ENCODE measurements at places on chromosomes 3 and 15.

DNA sequence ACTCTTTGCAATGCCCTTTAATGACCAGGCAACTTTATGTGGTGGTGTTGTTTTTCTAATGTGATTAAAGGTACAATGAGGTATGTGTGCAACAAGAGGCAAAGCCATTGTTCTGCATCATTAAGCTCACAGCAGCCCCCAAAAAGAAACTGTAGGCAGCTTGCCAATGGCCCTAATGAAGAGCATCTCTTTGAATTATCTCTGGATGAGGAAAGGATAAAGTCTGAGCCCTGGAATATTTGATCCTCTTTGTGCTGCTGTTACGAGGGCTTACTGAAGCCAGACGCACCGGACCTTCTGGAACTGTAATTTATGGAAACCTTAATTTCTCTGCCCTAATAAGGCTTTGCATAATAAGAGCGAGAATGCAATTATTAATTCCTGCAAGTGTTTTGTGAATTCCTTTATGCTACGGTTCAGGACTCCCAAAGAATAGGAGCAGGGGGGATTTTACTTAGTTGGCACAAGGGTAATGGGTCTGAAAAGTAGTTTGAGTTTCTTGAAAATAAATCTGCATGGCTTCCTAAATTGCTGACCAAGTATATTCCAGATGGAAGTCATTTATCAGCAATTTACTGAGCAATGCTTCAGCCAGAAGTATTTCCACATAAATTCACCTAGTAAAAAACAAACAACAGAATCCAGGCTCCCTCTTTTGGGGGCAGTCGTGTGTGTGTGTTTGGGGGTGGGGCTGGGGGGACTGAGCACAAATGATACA lies 193.4 kb downstream of the PDZRN3 start:
- DNase-seq, result no peak

- peak; percentile 51 for DNase-seq
Measured at GRCh38 chr3:8503871-8504610, 2.4 kb downstream of the LMCD1 start.

- DNase-seq, result peak; percentile 24
Measured at GRCh38 chr3:136387031-136387430, 136.9 kb downstream of the PCCB start.

DNA sequence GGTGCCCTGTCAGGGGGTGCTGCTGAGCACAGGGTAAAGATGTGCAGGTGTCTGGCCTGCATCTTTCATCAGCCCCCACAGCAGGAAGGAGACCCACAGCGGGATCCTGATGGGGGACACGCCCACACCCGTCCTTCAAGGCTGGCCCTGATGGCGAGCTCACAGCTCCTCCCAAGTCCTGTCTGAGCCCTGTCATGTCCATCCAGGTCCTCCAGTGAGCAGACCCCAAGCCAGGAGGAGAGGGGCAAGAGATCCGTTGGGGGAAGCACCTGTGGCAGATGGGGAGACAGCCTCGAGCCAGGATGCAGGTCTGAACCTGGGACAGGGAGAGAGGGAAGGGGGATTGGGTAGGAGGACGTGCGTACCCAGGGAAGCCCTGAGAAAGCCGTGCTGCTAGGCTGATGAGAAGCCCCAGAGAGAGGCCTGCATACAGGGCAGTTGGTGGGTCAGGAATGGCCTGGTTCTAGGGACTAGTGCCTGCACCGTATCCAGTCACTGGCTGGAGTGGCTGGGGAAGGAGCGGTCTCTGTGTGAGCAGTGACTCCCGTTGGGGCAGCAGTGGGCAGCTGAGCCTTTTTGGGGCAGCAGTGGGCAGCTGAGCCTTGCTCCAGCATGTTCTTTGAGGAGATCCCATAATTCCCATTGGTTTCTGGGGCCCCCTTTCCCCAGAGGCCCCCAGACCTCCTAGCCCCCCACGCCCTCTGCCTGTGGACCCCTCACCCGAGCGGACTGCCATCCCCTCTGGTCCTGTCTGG lies 133.3 kb upstream of the MEF2A start:
- no peak for DNase-seq

GRCh38 chr3:23115171-23115877 lies 87.8 kb upstream of the UBE2E2 start:
- DNase-seq, result no peak

DNA sequence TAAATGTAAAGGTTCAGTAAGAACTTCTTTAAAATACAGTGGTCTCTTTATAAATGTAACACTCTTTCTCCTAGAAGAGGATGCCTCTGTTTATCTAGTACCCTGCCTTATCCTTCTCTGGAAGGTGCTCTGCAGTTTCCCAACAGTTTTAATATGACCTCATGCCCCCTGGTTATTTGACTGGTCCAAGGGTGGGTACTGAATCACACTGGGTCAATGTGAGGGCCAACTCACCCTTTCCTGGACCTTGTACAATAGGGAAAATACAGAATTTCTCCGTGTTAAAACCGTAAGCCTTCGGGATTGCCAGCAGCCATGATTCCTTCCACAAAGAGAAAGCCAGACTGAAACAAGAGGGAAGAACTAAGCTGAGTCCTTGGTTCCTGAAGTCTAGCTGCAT lies 9.2 kb downstream of the DCBLD2 start:
- DNase-seq, result no peak

DNA sequence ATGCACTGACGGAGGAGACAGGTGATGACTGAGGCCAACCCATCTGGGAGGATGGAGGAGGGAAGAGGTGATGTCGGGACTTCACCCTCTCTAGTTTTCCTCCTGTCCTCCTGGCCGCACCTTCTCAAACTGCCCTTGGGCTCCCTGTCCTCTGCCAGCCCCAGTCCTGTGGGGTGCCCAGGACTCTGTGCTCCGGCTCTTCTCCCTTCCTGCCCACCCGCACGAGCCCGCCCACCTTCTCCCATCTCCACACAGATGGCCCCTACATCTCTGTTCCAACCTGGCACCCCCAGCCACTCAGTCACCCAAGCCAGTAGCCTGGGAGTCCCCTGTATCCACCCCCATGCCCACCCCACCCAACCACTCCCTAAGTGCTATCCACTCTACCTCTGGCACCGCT lies 206.7 kb upstream of the LINGO1 start:
- DNase-seq, result no peak

DNA sequence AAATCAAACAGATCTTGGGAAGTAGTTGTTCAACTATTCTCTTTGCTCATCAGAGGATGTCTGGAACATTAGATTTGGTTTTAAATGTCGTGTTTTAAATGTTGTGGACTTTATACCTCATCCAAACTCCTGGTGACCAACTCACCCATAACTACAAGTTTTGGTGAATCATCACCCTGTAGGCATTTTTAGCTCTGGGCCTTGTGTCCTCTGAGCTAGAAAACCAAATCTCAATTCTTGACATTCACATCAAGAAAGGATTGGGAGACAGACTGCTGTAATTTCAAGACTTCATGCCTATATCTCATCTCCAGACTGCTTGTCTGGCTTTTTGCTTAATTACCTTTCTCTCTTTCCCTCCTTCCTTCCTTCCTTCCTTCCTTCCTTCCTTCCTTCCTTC lies 228.5 kb upstream of the ROBO2 start:
- no peak for DNase-seq

DNA sequence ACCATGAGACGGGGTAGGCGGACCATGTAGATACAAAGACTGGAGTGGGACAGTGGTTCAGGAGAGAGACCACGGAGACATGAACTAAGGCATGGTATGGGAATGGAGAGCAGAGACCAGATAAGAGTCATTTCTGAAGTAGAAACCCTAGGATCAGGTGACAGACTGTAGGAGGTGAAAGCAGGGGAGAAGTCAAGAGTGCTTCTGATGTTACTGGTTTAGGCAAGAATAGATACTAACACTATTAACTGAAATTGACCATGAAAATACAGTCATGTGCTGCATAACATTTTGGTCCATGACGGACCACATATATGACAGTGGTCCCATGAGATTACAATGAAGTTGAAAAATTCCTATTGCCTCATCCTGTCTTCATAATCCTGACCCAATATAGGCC lies 41.7 kb downstream of the RASGRP1 start:
- no peak for DNase-seq

DNA sequence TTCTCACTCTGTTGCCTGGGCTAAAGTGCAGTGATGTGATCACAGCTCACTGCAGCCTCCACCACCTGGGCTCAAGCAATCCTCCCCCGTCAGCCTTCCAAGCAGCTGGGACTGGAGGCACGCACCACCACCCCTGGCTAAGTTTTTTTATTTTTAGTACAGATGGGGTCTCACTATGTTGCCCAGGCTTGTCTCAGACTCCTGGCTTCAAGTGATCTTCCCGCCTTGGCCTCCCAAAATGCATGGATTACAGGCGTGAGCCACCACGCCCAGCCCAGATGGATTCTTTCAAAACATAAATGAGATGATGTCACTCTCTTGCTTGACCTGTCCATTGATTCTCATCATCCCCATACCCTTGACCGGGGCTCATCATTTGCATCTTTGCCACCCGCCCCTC lies 72.6 kb upstream of the SLC6A6 start:
- no peak for DNase-seq

GRCh38 chr3:147407114-147407497 lies 763 bp upstream of the ZIC4 start:
- DNase-seq, result no peak

GRCh38 chr3:52771334-52771681 lies 568 bp upstream of the NEK4 start:
- DNase-seq, result no peak

GRCh38 chr3:9064850-9065249 lies 101.6 kb upstream of the RAD18 start:
- peak; percentile 57 for DNase-seq

DNA sequence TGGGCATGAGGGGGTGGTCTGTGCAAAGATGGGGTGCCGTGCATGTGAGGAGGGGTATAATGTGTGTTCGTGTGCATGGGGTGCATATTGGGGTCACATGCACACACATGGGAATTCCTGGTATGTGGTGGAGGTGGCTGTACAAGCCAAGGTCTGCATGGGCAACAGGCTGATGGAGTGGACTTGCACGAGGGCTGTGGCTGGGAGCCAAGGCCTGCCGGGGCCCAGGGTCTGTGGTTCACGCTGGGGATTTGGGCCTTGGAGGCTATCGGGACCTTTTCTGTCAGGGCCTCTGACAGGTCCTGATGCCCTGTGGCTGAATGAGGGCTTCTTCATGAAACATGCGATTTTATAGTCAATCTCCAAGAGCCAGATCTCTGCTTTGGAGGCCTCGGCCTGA lies 9.8 kb upstream of the PLXND1 start:
- DNase-seq, result no peak

DNA sequence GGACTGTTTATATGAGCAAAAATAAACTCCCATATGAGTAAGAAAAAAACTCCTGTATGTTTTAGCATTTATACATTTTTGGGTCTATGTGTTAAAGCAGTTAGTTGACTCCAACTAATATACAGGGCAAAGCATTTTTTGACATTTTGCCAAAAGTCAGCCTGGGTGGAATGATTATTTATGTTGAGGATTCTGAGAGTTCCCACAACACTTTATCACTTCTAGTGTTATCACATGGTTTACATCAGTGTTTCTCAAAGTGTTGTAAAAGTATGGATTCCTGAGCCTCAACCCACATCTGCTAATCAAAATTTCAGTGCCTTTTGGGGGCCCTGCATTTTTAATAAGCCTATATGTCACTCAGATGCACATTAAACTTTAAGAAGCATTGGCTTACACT lies 337.3 kb upstream of the WNT5A start:
- DNase-seq, result no peak

- no peak for DNase-seq
Measured at GRCh38 chr3:164818318-164818717, 260.0 kb downstream of the SI start.

GRCh38 chr3:167318996-167319615 lies 61.0 kb downstream of the ZBBX start:
- DNase-seq, result no peak

GRCh38 chr3:643376-643775 lies 446.8 kb downstream of the CHL1 start:
- DNase-seq, result no peak

DNA sequence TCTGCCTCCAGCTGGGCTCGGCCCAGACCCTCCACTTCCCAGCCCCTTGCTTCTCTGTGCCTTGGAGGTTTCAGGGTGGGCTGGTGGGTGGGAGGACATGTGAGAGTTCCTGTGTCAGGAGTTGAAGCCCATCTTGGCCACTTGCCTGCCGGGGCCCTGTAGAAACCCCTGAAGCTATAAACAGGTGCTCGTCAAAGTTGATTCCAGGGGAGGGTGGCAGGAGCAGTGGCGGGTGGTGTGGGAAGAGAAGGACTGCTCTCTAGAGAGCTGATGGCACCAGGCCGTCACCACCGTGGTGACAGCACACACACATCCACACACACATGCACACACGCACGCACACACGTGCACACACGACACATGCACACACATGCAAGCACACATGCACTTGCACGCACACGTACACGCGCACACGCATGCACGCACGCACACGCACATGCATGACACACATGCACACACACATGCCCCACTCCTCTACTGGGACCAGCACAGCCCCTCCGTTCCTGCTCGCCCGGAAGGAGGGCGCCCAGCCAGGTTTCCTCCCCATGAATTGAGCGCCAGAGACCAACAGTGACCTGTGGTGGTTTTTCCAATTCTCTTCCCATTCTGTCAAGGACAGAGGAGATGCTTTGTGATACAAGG lies 56.3 kb upstream of the CGNL1 start:
- DNase-seq, result no peak

GRCh38 chr15:82554849-82555248 lies 14.6 kb upstream of the RPS17 start:
- DNase-seq, result no peak

- no peak for DNase-seq
Measured at GRCh38 chr3:47418167-47419082, 37.6 kb downstream of the PTPN23 start.

- no peak for DNase-seq
Measured at GRCh38 chr3:67493808-67494207, 160.6 kb downstream of the SUCLG2 start.

DNA sequence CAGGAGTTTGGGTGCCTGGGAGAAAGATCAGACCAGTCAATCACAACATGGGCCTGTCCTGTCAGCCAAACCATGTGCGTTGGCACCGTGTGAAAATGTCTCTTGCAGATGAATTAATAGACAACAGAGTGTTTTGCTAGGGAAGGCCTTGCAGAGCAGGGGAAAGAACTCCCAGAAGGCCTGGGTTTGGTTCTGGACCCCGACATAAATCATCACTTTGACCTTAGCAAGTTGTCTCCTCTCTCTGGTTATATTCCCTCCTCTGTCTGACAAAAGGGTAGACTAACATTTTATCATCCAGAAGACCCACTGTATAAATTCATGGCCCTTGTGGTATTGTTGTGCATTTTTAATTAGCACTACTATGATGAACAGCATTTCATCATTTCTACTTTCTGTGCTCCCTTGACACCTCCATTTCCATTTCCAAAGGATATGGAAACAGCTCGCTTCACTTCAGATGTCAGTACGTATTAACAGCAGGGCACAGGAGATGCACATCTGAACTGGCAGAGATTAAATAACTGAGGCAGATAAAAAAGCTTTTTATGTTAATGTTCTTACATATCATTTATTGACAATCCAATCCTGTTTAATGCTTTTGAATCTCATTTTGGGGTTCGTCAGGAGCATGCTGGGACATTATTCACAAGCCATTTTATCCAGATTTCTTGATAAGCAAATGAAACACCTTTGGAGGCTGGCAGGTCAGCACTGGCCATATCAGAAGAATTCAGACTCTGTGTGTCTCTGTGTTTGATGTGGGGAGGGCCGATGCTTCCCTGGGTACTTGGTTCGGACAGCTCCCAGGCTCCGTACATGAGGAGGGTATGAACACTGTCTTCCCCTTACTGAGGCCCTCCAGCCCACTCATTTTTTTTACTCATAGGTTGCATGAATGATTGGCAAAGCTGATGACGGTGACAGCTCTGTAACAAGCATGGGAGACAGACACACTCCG lies 28.2 kb upstream of the IL12A start:
- DNase-seq, result no peak

- no peak for DNase-seq
Measured at GRCh38 chr3:196918968-196919367, 23.4 kb downstream of the NCBP2 start.

GRCh38 chr15:31487811-31488436 lies 161.3 kb downstream of the KLF13 start:
- DNase-seq, result no peak
